ENCODE measurements at places on chromosomes 2 and 18. TPM values are rescaled to one million over a fixed set of nuclear protein-coding genes. Genes with fewer than 3 reads are reported as not detected.

DNA sequence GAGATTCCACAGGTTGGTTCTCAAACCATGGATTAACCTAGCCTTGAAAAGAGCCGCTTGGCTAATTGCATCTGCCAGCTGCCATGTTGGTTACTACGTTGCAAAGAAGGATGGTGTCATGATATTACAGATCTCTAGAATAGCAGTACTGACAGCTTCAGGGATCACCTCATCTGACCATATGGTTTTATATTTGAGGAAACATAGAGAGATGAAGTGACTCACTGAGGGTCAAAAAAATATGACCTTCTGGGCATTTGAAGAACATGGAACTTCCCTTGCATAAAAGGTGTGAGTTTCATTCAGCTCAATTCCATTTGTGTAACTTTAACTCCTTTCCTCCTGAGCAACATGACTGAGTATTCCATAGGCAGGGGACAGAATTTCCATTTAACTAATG is 242.3 kb downstream of the SETBP1 start:
- no peak for ATAC-seq

GRCh38 chr18:71209944-71210343 is 921.1 kb downstream of the SOCS6 start:
- ATAC-seq: no peak

DPP4 gene
- total RNA-seq: 0.56 TPM

DNA sequence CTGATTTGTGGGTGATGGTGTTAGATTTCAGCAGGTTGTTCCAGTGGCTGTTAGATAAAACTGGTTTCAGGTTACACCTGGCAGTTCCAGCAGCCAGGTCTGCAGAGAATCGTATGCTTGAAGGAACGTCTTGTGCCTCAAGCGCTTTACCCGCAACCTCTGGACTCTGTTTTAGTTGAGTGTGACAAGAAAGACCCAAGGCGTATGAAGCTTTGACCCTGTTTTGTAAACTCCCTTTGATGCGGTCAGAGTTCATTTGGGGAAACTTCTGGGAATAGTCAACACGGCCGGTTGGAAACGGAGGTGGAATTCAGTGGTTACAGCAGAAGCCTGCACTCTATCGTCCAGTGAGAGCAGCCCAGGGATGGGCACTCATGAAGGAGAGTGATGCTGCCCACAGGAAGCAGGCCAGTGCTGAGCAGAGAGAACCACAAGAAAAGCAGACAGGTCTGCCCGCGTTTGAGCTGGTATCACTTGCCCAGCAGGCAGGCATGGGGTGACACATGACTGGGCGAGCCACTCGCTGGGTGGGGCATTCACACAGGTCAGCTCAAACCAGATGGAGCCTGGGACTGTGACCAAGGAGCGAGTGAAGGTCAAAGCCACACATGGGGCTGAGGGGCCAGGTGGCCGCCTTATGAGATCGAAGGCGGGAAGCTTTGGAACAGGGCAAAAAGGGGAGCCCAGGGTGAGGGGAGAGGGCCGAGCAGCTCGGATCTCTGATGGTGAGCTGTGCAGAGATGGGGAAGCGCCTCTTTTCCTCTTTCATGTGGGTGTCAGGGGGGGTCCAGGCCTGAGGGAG is 99.6 kb upstream of the MBOAT2 start:
- ATAC-seq: peak; percentile 86

CNGA3 gene
- total RNA-seq: not detected

OR6B2 gene
- total RNA-seq: not detected

GRCh38 chr2:98311771-98312545 is 34.3 kb upstream of the CNGA3 start:
- no peak for ATAC-seq

OBSL1 gene
- 13.0 TPM for total RNA-seq

- ATAC-seq: no peak
These were observed 155.7 kb downstream of the DYM start for GRCh38 chr18:49304751-49305150.

EN1 gene
- 0.08 TPM for total RNA-seq

DNA sequence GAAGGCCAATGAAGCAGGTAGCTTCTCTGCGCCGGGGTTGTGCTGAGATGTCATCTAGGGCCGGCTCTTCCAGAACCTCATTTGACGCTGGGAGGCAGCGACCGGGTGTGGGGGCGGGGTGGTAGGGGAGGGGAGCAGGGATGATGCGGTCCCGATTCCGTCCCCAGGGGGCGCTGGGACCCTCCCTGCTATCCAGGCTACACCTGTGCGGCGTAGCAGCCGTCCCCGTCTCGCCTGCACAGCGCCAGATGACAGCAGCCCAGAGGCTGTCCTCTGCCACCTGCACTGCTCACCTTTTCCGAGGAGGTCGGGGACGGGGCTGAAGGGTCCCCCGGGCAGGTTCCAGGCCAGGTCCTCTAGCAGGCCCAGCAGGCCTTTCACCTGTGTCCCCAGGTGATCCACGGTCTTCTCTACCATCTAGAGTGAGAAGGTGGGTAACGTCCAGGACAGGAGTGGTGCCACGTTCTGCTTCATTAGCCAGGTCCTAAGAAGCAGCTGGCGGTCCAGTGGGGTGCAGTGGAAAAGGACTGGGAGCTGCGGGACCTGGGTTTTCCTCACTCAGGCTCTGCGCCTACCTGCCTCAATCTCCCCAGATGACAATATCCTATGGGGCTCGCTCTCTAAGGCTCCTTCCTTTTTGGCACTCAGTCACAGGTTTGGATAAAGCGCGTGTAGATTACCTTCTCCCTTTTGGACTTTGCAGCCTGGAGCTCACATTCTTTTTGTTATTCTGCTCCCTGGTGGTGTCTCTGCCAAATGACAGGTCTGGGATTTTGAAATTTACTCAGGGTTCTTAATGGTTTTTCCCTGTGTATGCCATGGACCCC is 56.0 kb upstream of the RAB6C start:
- peak; percentile 68 for ATAC-seq

DNA sequence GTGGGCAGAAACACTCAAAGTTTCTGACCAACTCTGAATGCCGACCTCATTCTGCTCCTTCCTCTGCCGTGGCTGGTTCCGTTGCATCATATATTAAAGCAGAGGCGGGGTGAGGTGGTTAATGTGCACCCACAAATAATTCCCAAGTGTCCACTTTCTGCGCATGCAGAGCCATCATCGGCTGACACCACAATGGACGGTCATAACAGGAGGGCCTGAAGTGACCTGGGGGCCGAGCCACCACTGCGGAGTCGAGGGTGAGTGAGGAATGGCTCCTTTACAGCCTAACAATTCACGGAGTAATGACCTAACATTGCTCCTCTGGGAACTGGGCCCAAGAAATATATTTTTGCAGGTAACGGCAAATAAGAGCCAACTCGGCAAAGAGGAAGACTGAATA is 32.9 kb upstream of the GLI2 start:
- ATAC-seq: no peak

DNA sequence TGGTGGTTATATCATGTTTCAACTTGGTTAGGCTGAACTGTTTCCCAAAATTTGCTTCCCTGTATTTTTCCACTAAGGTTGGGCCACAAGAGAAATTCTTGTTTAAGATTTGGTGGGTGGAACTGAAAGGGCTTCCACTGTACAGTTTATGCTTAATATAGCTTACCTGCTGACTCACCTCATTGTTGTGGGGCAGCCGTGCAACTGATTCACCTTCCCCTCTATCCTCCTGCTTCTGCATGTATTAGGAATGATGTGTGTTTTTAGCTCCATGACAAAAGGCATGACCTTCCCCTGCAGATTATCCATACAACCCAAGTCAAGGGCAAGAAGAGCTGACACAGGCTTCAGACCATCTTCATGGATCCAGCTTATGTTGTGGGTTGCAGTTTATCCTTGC is 98.4 kb upstream of the GULP1 start:
- ATAC-seq: peak; percentile 69

EFHD1 gene
- total RNA-seq: 1.1 TPM

- no peak for ATAC-seq
These were observed 9.9 kb upstream of the WNT6 start for GRCh38 chr2:218849721-218850120.

DNA sequence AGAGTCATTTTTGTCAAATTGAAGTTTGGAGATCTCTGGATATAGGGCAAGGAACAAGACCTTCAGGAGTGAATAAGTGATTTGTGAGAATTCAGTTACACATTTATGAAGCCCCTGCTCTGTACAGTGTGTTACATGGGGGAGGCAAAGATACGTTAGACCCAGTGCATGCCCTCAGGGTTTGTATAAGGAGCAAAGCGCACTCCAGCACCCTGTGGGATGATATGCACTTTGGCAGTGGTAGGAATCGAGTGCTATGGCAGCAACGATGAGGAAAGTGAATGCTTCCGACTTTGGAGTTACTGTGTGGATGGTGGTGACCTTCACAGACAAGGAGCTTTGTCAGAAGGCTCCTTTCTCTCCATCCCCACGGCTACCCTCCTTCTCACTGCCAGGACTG is 74.3 kb upstream of the ALPP start:
- ATAC-seq: no peak

- ATAC-seq: peak; percentile 37
These were observed 260.0 kb upstream of the HS6ST1 start for GRCh38 chr2:128578406-128579390.

DCDC2C gene
- not detected for total RNA-seq

DNA sequence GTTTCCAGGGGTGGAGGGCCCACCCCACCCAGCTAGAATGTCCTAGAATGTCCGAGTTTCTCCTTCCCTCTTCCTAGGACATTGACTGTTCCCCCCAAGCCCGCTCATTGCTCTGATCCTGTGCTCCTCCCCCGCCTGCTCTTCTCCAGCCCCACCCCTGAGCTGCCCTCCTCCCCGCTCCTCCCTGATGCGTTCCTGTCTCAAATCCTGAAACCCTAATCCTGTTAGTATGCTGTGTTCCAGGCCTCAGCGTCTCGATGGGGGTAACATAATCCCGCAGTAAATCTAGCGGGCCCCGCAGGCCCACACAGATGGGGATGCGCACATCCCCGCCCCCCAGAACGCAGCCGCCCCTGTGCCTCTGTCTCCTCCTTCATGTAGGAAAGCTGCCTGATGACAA is 51.3 kb downstream of the NRP2 start:
- ATAC-seq: no peak

HAT1 gene
- total RNA-seq: 25.3 TPM

STAT4 gene
- total RNA-seq: 0.88 TPM

DNA sequence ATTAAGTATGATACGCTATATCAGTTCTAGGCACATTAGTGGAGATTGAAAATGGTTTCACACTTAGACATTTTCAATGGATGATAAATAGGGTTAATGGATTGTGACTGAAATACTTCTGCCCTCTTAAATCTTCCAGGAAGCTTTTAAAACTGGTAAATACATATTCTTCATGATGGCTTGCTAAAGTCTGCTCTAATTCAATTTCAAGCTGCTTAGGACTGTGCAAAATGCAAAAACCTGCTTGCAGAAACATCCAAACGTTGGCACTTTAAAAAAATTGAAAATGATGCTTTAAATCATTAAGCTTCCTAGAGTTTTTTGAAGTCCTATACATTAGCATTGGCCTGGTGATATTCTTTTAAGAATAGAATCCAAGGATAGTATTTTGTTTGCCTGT is 214.8 kb upstream of the FSHR start:
- no peak for ATAC-seq
